Smooth muscle cell of the brain vasculature (primary cell): ENCODE measurements at places on chromosomes 11 and 22.
A peak's percentile ranks its signal among the peaks of the same experiment; 100 is the strongest.

DNA sequence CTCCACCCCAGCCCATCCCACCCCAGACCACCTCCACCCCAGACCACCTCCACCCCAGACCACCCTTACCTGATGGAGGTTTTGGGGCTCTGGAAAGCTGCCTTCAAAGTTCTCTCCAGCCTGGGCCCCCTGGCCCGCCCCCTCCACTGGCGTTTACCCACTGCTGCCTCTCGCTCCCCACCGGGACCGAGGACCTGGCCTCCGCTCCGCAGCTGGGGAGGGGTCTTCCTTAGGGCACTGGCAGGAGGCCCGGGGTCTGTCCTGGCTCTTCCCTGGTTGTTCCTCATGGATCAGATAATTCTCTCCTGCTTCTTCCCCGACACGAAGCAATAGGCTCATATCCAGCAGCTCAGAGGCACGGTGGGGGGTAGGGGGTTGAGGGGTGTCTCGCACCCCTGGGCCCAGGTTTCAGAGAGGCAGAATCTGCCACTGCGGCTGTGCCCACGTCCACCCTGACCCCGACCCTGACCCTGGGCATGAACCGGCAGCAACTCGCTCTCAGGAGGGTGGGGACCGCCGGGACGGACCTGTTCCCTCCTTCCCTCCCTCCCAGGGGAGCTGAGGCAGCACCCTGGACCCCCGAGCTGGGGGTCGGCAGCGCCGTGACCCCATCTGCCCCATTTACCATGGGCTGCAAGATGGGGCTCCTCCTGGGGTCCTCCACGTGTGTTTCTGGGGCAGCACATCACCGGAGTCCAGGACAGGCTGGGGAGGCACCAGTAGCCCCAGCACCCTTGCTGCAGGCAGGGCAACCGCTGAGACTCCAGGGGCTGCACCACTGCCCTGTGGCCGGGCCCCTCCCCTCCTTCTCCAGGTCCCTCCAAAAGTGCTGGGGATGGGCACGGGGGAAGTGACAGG lies 12.9 kb downstream of the KRTAP5-5 start:
- no peak for DNase-seq

- DNase-seq: no peak
Measured at GRCh38 chr11:19951558-19952115, 208.6 kb downstream of the DBX1 start.

DNA sequence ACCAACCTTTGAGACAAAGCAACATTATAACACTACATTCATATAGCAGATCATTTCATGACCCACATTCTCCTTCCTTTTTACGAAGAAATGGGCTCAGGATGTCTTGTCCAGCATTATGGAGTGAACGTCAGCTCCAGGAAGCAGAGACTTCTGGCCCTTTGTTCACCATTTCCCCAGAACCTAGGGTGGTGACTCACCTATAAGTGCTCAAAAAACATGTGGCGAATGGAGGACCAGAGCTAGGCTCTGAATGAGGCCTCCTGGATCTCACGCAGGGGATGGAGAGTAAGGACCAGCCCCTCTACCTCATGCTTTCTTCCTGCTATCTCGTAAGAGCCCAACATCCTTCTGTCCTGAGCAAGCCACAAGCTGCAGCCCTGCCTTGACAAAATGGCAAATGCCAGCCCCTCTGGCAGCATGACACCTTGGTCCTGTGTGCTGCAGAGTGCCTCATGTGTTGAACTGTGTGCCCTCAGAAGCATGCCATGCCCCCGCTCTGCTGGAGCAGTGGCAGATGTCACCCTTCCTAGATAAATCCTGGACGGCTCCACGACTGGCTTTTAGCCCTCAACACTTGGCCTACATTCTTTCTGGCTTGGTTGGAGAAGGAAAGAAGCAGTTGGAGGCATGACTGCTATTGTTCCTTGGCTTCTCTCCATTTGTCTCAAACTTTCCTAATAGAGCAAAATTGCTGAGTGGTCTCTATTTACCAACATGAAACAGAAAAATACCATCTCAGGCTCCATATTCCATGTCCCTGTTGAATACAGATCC lies 6.5 kb upstream of the ST3GAL4 start:
- DNase-seq: no peak

GRCh38 chr11:126840201-126840886 lies 160.2 kb downstream of the KIRREL3 start:
- no peak for DNase-seq

- no peak for DNase-seq
Measured at GRCh38 chr11:24738972-24739371, 242.1 kb downstream of the LUZP2 start.

DNA sequence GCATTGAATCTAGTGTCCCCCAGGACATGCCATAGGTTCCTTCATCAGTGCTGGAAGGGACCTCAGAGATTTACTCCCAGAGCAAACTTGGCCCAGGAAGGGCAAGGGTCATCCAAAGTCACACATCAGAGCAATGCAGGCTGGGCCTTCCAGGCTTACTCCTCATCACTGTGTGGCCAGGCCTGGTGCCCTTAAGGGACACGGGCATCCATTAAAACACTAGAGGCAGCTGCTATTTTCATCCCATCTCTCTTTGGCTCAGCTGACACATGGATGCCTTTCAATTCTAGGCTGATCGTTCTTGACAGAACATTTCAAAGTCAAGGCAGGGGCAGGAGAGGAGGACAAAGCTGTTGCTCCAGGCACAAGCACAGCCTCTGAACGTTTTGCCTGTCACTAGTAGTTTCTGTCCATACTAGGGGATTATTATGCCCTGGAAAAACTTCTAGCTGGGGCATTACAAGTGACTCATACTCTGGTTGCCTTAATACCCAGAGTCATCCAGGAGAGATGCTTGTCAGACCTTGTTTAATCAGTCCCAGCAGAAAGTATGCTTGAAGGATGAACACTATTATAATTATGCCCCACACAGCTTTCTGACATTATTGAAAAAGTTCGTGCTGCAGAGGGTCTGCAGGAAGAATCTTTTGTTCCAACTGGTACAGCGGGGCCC lies 240.3 kb downstream of the TENM4 start:
- DNase-seq: no peak

- no peak for DNase-seq
Measured at GRCh38 chr11:106624377-106624776, 393.9 kb downstream of the GUCY1A2 start.

- DNase-seq: no peak
Measured at GRCh38 chr22:23110190-23110921, 31.4 kb downstream of the RSPH14 start.

- DNase-seq: peak; percentile 74
Measured at GRCh38 chr11:117946842-117947526, 17.8 kb upstream of the TMPRSS13 start.

- peak; percentile 3 for DNase-seq
Measured at GRCh38 chr22:26398741-26399153, 30.3 kb upstream of the ASPHD2 start.

DNA sequence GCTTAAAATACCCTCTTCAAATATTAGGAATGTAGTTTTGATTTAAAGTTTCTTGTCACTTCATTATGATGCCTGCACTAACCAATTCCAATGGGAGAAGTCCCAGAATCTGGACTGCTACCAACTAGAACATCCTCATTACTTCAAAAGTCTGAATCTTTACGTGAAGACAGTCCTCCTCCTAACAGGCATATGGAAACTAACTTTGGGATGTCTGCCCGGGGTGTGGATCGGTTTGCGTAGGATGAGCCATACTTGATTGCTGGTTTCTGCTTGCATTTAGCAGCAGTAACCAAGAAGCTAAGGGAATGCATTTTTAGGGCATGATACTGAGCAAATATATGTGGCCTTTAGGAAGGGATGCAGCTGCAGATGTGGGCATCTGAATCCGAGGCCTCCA lies 177.1 kb downstream of the LRRC4C start:
- DNase-seq: no peak

GRCh38 chr22:44638971-44639760 lies 62.8 kb upstream of the PRR5 start:
- DNase-seq: no peak

GRCh38 chr11:223884-224283 lies 12.3 kb downstream of the SIRT3 start:
- DNase-seq: no peak

DNA sequence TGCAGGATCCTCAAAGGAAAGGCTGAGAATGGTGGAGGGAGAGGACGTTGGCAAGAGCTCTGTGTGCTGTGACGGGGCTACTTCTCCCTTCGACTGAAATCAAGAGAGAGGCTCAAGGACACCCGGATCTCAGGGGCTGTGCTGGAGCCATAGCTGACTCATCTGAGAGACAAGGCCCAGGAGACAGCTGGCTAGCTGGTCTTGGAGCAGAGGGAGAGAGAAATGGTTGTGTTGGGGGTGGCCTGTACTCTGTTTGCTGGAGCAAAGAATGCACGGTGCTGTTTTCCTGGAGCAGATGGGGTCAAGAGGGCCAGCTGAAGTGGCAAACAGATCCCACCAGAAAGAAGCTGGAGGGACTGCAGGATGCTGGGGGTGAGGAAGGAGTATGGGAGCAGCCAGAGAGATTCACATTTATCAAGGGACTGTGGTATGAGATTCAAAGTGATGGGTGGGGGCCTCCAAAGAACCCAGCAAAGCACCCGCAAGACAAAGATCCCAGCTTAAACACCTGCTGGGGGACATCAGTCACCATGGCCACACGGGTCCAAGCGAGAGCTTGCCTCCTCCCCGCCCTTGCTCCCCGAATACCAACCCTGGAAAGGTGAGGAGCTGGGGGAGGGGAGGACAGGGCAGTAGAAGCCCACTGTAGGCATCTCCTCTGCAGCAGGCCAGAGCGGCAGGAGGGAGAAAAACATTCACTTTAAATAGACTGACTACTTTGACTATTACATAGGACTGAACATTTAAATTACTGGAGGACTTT lies 40.8 kb downstream of the MAP6 start:
- no peak for DNase-seq

DNA sequence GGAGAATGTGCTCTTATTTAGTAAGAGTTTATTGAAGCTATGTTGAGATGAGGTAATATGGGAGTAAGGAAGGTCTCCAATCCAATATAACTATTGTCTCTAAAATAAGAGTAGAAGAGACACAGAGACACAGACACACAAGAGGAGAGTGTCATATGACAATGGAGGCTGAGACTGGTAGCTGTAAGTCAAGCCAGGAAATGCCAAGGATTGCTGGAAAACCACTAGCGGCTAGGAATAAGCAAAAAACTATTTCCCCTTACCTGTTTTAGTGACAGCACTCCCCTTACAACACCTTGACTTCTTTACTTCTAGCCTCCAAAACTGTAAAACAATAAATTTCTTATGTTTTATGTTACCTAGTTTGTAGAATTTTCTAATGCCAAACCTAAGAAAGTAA lies 1652.8 kb downstream of the LRRC4C start:
- DNase-seq: no peak

- no peak for DNase-seq
Measured at GRCh38 chr22:49999946-50000586, 12.5 kb downstream of the IL17REL start.

DNA sequence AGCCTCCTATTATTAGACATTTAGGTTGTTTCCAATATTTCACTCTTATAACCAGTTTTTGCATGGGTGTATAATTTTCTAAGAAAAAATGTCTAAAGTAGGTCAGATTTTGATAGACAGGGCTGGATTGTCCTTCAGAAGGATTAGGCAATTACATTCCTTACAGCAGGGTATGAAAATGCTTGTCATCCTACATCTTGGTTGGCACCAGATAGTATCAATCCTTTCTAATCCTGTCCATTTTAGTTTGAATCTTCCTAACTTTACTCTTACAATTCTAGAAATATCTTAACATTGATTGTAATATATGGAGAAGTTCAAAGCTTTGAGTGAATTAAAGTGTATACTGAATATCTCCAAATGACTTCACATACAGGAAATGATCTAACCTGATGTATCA lies 63.0 kb upstream of the ZBED5 start:
- DNase-seq: no peak

DNA sequence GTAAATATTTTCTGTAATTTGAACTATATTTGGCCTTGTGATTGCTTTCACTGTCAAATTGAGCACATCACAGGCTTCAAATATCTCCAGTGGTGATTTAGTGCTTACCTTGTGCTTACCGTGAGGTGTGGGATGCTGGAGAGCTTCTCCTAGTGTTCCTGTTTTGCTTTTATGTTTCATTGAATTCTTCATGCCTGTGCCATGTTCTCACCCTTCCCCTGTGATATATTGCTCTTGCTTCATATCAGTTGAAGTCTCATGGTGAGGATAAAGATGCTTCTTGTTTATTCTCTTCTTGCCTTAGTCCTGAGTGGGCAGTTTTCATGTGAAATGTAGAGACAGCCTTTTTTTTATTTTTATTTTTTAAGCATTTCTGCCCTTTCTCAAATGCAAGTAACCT lies 198.0 kb upstream of the PDGFD start:
- DNase-seq: no peak

DNA sequence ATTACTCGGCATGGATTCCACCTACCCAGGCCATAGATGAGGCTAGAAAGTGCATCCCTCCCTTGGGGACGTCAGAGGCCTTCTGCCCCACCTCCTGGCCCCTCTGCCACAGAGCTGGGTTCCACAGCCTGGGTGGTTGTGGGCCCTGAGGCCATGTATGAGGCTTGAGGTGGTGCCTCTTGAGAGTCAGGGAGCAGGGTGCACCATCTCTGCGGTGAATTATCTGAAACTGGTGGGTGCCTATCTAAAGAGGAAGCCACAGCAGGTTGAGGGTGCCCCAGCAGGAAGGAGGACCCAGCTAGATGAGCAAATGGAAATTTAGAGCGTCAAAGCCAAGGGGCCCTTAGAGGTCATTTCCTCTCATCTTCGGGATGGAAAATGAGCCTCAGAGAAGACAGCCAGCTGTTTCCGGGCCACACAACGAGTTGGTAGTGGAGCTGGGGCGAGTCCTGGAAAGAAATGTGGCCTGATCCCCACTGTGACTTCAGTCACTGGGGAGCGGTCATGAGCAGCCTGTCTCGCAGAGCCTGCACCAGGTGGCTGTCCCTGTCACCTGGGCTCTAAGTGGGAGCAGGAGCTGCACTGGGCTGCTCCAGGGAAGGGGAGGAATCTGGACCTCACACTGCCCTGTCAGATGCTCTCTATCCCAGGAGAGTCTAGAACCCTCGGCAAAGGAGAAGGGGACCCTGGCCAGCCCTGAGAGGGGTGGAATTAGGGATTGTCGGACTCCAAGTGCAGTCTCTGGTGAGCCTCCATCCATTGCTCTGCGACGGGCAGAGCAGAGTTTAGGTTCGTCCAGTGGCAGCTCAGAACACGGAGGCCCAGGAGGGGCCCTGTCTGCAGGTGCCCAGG lies 7.3 kb downstream of the ADORA2A start:
- DNase-seq: no peak
